Left forelimb (tissue), 1 donor: ENCODE measurements at places on chromosomes 1 and 21.
A peak's percentile ranks its signal among the peaks of the same experiment; 100 is the strongest.

DNA sequence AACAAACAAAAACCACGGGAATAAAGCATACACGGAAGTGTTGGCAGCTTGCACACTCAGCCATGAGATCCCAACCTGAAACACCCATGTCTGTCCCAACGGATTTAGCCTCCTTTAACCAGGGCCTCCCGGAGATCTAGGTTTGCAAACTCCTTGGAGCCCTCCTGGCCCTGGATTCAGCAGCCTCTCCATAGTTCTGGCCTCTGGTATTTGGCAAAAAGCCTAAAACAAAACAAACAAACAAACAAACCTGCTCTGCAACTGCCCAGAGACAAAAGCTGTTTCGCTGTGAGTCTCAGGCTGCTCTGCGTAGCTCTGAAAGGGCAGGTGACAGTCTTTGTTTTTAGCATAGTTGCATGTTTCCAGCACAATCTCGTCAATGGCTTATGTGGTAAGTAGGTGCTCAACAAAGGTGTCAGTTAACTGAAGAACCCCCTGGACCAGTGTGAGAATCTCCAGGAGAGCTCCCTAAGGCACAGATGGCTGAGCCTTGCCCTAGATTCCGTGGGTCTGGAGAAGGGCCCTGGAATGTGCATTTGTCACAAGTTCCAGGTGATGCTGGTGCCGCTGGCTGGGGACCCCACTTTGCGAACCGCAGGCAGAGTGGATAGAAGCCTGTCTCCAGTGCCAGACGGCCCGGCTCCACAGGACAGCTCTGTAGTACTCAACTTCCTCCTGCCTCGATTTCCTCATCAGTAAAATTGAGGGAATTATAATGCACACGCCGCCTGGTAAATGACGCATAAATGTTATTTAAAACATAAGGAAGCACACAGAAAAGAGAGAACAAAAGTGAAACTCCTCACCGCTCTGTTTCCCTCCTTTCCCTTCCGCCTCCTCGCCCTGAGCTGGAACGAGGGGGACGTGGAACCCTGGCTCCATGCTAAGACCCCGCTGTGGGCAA, 86.2 kb downstream of the RIPK4 start:
- no peak for DNase-seq

- no peak for DNase-seq
These were observed 11.6 kb upstream of the PTPN7 start for GRCh38 chr1:202172015-202172355.

- no peak for DNase-seq
These were observed 18.5 kb upstream of the LYPLAL1 start for GRCh38 chr1:219155135-219155534.

- no peak for DNase-seq
These were observed 341.0 kb downstream of the LMO4 start for GRCh38 chr1:87669674-87670073.

DNA sequence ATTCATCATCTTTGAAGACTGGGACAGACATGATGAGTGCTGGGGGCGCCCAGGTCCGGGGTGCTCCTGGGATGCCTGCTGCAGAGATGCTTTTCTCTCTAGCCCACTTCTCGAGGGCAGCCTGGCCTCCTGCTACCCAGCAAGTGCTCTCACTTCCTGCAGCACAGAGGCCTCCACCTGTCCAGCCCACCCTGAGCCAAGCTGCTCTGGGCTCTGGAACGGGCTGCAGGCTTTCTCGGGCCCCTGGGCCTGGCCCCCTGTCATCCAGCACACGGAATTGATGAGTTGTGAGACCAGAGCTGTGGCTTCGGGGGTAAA, 469.5 kb upstream of the VAMP3 start:
- no peak for DNase-seq

DNA sequence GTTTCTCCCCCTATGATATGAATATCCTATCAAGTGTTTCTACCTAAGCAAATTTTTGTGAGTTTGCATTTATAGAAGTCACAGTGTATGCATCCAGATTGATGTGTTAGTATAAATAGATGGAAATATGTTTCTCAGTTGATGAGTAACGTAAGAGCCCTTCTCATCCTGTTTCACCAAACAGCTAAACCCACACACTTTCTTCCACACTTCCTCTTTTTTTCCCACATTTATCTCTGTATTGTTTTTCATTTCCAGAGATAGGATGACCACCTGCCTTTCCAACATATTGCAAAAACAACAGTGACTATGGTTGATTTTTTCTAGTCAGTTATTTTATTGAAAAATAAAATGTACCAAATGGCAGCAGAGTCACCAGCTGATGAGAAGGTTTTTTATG, 490.1 kb downstream of the NEGR1 start:
- no peak for DNase-seq

- DNase-seq = no peak
These were observed 325.6 kb downstream of the RRAGC start for GRCh38 chr1:38533772-38534472.

DNA sequence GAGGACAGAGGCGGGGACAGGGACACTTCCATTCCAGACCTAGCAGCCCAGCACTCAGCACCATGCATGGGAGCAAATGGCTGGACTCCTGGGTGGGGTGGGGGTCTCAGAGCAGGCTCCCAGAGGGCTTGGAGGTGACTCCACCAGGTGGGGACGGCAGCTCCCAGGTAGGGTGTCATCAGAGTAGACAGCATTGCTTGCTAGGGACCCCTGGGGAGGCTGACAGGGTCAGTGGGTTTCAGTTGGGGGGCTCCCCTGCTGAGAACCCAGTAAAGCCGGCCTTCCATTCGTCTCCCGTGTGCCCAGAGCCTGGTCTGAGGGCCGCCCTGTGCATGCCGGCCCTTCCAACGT, 4.8 kb upstream of the GJC2 start:
- DNase-seq = peak; percentile 60

DNA sequence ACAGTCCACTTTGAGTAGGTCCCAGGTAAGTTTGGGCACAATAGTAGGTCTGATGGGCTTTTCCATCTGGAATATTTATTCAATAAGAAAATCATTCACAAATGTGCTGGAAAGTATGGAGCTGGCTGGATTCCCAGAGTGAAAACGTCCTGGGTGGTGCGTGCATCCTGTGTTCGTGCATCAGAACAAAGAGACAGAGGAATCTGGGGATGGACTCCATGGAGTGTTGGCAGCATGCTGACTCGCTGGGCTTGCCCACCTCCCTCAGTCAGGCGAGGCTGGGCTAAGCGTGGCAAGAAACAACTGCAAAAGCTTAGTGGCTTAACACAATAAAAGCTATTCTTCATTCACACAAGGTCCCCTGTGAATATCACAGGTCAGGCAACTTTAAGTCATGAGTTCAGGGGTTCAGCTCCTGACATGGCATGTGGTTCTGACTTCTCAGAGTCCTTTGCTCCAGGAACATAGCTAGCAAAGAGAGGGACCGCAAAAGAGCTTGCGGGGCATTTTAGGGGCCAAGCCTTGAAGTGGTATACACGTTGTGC, 151.6 kb upstream of the ZNF644 start:
- no peak for DNase-seq

GRCh38 chr1:40630488-40631223, 34.8 kb downstream of the RIMS3 start:
- DNase-seq = peak; percentile 55

- no peak for DNase-seq
These were observed 3.5 kb downstream of the ABCB10 start for GRCh38 chr1:229554886-229555621.

DNA sequence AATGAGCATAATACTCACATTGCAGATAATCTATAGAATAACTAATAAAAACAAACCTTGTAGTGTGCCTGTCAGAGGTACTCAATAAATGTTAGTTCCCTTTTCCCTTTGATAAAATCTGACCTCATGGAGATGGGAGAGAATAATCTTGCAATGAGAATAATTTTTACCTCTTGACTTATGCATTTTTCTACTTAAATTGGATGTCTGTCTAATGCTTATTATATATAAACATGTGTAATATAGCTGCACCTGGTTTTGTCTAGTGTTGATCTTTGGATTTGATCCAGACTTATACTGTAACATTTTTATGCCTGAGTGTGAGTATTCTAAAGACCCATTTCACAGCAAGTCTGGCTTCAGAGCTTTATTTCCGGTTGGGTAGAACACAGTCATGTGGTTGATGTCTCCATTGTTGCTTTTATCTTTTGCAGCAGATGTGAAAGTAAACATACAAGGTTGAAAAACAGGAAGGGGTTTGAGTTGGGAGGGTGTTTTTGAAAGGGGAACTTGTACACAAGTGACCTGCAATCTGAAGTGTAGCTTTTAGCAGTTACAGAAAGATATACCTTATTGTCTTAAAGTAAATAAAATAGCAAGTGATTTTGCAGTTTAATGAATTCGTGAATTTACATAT, 12.4 kb downstream of the EPB41 start:
- DNase-seq = no peak

DNA sequence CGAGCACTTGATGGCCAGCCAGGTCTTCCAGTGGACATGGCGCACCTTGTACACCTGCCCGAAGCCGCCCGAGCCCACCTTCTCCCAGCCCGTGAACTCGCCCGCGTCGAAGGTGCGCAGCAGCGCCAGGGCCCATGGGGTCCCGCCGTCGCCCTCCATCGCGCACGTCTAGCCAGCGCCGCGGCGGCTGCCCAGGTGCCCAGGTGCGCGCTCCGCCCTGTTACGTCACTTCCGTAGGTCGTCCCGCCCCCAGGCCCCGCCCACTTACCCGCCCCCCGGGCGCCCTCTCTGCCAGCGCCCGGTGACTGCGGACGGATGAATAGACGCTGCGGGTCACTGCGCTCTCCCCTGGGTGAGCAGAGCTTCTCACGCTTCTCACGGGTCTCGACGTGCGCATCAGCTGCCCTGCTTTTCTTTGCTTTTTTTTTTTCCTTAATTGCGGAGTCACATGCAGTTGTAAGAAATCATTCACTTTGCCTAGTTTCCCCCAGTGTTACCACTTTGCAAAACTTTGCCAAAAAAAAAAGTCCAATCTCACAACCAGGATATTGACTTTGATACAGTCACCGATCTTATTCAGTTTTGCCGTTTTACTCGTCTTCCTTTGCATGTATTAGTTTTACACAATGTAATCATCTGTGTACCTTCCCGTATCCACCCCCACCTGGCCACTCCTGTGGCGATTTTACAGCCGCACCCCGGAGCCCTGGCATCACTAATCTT, at the start of gene RIPK4:
TSS of gene RIPK4 (minus strand) at position 170 of the 723 bp plus-strand sequence. CDS start at position 159, 11 bp downstream.
- no peak for DNase-seq

DNA sequence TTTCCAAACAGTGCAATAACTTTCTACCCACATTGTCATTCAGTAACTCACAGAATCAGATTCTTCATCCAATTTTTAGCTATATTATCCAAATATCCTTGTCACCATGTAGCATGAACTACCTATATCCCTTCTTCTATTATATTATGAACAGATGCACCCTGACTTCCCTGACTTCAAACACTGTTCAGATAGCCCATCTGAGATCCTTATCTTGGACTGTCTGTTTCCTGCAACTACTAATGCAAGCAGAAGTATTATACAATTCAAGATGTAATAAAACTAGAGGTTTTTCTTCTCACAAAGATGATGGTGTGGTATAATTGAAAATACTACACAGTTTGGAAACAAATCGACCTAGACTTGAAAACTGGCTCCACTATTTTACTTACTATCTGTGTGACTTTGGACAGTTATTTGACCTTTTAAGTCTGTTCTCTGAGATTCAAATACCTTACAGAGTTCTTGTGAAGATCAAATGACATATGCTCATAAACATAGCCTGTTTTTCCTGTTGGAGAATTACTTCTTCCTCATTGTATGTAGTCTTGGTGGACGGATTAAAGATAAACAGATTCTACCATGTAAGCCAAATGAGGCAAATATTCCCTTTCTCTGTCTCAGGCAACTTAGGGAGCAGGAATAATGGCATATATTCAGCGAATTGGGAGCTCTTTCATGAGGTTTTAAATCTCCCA, 407.9 kb upstream of the ZRANB2 start:
- no peak for DNase-seq

DNA sequence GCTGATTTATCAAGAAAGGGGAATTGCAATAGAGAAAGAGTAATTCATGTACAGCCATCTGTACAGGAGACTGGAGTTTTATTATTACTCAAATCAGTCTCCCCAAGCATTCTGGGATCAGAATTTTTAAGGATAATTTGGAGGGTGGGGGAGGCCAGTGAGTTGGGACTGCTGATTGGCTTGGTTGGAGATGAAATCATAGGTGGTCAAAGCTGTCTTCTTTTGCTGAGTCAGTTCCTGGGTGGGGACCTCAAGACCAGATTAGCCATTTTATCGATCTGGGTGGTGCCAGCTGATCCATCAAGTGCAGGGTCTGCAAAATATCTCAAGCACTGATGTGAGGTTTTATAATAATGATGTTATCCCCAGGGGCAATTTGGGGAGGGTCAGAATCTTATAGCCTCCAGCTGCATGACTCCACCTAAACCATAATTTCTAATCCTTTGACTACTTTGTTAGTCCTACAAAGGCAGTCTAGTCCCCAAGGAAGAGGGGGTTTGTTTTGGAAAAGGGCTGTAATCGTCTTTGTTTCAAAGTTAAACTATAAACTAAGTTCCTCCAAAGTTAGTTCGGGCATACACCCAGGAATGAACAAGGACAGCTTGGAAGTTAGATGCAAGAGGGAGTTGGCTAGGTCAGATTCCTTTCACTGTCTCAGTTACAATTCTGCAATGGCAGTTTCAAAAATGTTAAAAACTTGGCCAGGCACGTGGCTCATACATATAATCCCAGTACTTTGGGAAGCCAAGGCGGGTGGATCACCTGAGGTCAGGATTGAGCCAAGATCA, 16.9 kb upstream of the RAB3B start:
- no peak for DNase-seq

- DNase-seq = no peak
These were observed 83.7 kb downstream of the RAB3GAP2 start for GRCh38 chr1:220188538-220188937.

DNA sequence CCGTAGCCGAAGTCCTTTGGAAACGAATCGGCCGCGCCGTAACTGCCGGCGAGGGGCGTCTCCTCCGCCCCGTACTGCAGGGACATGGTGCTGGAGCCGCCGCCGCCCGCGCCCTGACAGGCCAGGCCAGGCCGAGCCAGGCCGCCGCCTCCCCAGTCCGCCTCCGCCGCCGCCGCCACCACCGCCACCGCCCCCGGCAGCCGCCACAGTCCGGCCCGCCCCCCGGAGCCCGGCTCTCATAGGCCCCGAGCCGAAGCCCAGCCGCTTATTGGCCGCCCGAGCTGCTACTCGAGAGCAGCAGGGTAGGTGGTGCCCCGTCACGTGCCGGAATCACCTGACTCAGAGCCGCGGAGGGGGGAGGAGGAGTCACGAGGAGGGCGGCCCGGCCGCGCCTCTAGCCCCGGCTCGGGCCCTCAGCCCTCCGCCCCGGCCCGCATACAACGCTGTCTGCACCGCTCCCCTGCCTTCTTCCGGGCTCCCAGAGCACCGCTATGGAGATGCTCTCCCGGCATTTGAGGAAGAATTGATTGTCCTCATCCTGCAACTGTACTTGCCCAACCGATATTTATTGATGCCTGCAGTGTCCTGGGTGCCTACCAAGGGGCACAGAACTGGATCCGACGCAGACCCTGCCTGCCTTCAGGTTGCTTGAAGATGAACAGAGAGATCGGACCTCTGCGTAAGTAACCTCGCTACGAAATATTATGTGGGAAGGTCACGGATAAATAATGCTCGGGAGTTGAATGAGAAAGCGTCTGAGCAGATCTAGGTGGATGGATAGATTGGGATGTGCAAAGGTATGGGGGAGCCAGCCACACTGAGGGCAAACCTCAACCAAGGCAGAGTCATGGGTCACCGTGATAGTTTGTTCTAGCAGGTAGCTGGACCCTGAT, at the start of gene RRAGC:
TSS of gene RRAGC (minus strand) at position 212 of the 893 bp plus-strand sequence. CDS start at position 86, 126 bp downstream.
- peak; percentile 98 for DNase-seq

GRCh38 chr1:153238527-153238926, 21.0 kb upstream of the LORICRIN start:
- no peak for DNase-seq
